Stimulated activated naive CD4-positive, alpha-beta T cell treated with Interleukin-2 at 50 U/mL for 16 hours (primary cell): ENCODE measurements at places on chromosomes 3 and 15.

GRCh38 chr15:40500568-40501330 lies 30.0 kb downstream of the CHST14 start:
- no peak for DNase-seq

DNA sequence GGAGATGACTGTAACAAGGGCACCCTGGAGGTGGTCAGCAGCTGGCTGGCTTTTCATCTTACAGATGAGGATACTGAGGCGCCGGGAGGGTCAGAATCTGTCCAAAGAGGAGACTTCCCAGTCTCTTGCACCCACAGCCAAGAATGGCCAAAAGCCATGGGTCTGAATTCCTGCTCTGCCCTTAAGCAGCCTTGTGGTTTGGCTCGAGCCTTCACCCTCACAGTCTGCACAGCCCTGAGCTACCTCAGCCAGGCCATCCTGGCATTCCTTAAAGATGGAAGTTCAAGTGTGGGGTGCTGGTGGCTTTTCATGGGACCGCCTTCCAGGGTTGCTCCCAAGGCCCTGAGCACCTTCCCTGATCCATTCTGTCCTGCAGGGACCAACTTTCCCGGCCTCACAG lies 59.2 kb downstream of the CACNA2D2 start:
- no peak for DNase-seq

GRCh38 chr15:77550301-77551251 lies 82.1 kb downstream of the LINGO1 start:
- no peak for DNase-seq

DNA sequence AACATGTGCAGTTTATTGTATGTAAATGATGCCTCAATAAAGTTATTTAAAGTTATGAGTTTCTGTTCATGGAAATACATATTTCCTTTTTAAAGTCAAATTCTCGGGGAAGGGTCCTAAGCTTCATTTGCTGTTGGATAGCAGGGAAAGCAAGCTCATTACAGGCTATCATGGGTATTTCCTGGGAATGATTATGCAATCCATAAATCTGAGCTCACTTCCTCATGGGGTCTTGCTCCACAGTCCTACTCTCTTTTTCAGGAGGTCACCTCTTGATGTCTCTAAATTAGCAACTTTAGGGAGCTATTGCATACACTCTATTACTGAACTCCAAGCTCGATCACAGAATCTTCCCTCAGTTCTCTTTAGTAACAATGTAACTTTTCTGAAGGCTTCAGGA lies 69.9 kb upstream of the TP63 start:
- DNase-seq, result no peak

DNA sequence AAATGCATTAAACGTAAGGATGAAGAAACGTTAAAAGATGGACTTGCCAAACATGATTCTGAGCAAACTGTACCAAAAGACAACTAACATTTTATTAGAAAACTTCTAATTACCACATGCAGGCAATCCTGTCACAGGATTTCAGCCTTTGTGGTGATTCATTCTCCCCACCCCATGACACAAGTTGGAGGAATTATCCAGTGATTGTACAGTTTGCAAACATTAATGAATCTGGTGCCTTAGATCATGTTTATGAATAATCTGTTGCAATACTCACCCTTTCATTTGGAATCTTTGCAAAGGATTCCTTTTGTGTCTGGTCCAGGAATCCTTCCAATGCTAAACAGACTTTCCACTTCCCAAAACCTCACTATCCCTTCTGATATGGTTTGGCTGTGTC lies 23.3 kb upstream of the ERC2 start:
- no peak for DNase-seq

DNA sequence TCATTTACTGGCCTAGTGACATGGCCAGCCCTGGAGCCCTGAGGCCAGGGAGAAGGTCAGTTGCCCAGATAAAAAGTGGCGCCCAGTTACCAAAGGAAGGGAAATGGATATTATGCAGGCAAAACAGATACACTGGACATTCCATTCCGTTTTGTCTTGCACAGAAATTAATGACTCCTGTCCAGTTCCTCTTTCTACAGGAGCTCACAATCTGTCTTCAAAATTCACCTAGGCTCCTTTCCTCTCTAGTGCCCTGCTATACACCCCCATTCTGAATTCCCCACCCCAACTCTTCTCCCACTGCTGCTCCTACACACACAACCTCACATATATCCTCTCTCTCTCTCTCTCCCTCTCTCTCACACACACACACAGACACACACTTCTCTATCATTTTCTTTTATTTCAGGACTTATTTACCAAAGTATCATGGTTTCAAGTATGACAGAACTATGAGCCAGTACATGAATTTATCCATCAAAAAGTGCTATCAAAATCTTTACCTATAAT lies 229.0 kb downstream of the MAGI1 start:
- no peak for DNase-seq

DNA sequence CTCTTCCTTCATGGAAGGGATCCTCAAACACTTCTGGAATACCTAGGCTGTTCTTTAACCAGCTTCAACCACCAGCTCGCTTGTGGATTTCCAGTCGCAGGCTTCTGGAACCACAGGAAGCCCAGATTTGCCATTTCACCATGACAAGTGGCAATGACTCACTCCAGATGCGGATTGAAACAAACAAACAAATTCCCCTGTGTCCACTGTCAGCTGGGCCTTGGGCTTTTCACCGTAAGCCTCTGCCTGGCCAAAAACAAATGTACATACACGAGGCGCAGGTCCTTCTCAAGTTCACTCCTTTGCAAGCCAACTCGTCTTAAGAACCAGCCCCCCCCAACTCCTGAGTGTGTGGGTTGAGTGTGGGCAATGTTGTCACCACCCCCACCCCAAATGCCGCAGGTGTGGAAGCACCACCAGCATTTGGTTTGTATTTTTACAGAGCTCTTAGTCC lies 8.8 kb downstream of the BCL6 start:
- DNase-seq, result no peak

DNA sequence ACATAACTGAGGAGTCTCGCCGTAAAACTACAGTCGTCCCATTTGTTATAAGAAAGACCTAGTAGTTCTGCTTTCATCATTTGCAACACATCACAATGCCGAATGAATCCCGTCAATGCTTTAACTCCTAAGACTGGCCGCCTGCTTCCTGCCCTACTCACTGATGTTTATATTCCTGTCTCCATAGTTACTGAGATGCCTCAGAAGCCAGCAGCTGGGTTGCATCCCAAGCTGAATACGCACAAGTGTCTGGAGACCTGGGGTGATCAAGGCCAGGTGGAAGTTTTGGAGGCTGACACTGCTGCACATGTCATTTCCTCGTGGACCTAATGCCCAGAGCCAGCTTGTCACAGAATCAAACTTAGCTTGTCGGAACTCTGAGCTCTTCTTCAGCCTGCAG lies 95.2 kb upstream of the UBE2E1 start:
- DNase-seq, result no peak

DNA sequence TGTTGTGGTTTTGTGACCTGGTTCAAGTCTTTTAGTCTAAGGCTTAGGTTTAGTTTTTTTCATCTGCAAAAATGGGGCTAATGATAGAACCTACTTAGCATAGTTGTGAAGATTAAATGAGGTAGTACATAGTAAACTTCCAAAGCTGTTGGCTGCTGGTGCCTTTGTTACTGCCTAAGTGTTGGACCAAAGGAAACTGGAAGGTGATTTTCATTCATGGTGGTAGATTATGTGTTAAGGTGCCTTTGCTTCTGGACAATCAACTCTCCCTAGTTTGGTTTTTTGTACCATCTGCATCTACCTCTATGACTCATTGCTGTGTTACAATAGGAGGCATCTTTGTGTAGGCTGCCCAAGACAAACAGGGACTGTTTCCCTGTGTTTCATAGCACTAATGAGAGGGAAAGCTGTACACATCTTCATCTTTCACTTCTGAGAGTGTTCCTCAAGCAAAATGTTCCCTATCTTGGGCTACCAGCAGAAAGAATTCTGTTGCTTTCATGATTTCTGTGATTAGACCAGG lies 3.2 kb downstream of the MAP2K1 start:
- DNase-seq, result no peak

- no peak for DNase-seq
These were observed 8.7 kb downstream of the RAB7A start for GRCh38 chr3:128734523-128735189.

DNA sequence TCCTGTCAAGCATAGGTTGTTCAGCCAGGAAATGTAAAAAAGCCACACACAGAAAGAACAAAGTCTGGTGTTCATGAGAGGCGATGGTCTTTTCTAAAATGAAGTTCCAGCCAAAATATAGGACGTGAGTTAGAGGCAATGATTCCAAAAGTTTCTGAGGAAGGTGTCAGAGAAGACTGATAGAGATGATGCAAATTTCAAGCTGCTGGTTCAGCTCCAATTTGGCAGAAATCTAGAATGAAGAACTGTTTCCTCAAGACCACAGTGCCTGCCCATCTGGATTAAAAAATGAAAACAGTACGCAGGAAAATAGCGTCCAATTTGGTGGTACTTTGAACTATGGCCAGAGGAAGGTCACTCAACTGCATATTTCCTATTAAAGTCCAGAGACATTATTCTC lies 672.9 kb downstream of the SQOR start:
- DNase-seq, result no peak

GRCh38 chr15:92884436-92885223 lies 15.5 kb upstream of the CHD2 start:
- no peak for DNase-seq

GRCh38 chr3:152056481-152056880 lies 183.0 kb downstream of the SUCNR1 start:
- no peak for DNase-seq

DNA sequence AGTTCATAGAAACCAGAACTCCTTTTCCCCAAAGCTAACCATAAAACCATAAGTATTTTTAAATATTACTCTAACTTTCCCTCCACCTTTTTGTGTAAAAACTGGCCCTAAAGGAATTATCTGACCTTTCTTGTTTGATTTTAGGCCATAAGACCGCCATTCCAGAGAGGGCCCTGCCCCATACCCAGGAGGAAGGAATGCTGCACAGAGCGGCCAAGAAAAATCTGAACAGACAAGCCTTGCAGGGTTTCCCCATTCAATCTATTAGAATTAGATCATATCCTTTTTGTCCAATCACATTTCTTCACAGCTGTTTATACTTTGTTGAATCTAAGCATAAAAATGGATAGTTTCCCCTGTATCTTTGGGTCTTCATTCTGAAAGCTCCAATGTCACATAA lies 97.1 kb downstream of the B3GALNT1 start:
- no peak for DNase-seq

DNA sequence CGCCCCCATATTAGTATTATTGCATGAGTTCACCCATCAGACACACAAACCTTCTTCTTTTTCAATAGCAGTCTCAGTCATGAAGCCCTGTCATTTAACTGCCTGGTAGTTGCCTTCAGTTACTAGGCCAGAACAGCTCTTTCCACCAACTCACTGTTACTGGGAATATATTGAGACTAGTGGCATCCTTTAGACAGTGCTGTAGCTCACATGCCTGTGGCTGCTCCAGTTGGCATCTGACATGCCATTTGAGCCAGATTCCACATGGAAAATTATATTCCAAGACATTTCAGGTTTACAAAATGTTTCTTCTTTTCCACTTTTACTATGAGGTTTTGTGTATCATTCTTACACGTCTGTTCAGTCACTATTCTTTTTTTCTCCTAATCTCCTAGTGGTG lies 146.1 kb downstream of the GHSR start:
- DNase-seq, result no peak

DNA sequence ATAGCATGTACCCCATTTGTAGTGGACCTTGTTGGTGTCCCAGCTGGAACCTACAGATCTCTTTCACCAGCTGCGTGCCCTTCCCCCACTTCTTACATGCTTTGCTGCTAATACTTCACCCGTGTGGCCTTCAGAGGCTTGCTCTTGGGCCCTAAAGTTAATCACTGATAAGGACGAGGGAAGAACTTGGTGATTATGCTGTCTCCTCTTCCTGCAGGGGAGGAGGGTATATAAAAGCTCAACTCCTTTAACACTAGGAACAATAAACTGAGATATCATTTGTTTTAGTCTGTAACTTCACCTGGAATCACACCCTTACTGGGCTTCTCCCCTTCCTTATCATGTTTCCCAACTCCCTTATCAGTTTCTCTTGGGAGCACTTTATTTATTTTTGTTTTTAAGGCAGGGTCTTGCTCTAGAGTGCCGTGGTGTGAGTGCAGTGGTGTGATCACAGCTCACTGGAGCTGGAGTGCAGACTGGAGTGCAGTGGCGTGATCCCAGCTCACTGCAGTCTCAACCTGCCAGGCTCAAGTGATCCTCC lies 43.2 kb upstream of the PIK3R4 start:
- no peak for DNase-seq

- no peak for DNase-seq
These were observed 15.2 kb upstream of the CAMP start for GRCh38 chr3:48208076-48208475.

- DNase-seq, result no peak
These were observed 316.4 kb downstream of the CNTN4 start for GRCh38 chr3:2415083-2415482.

GRCh38 chr15:98801234-98801561 lies 152.9 kb downstream of the IGF1R start:
- DNase-seq, result no peak
